ENCODE measurements at places on chromosomes 2 and 18.

GRCh38 chr18:57060814-57061213 lies 86.1 kb upstream of the BOD1L2 start:
- DNase-seq, result no peak

DNA sequence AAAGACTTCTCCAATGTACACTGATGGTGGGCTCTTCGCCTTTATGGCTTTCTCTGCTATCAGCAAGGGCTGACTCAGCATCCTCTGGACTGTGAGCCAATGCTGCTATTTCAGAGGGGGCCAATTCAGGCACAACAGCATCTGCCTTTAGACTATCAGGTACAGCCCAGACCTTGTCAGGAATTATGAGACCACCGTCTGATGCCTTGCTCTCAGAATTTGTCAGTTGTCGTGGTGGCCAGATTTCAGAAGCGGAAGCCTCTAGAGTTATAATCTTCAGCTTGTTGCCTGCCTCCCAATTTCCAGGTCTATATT lies 92.7 kb downstream of the ALPK2 start:
- DNase-seq, result no peak

DNA sequence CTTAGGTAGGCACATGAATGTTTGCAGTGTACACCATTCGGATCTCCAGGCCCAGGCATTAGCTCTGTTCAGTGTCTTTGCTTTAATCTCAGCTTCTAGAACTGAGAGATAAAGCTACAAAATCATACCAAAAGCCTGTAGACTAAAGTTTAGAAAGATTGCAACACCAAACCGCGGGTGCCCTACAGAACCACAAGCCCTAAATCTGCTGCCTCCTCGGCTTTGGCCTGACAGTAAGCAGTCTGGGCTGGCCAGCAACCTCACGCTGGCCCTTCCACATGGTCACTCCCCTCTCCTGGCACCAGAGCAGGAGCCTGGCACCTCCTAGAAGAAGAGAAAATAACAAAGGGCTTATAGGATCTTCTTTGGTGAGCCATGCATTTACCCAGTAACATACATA lies 8.9 kb upstream of the OSR1 start:
- no peak for DNase-seq

DNA sequence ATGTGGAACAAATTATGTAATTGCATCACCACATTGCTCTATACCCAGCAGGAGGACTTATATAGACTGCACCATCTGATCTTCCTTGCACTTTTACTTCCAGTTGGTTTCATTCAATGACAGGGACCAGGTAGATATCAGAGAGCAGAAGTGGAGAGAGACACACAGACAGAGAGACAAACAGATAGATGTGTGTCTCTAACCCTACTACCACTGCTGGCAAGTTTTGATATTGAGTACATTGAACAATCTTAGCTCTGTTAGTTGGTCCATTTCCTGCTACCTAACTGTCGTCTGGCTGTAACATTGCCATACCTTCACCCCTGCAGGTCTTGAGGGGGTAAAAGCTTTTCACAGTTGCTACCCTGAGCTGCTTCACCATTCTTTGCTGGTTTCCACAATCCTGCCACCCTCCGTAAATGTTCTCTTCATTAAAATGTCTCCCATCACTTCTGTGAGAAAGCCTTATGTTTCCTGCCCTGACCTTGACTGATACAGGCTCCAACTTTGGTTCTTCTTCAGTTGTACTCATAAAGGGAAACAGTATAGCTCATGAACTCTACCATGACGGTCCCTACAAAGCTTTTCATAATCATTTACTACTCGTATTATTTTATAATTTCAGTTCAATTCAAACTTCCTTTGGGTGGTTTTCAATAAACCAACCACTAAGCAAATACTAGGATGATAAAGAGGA lies 62.3 kb upstream of the ITGA4 start:
- DNase-seq, result no peak

DNA sequence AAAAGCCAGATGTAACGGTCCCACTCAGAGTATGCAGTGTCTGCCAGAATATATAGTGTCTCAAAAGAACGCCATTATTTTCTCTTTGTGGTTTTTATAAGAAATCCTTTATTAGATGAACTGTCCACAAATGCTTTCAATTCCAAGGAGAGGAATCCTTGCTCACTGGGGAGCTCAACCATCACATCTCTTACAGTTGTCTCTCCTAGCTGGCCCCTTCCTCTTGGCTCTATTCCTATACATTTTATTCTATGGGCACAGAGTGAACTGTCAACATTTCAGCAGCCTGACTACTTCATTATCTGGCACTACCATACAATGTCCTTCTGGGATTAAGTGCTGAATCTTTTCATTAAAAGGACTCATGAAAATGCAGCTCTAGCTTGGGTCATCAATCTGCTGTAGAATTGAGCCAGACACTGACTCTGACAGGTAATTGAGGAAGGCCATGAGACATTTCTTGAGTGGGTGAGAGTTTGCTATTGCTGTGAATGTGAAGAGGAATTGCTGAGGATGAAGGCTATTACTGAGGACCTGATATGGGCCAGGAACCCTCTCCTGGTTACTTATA lies 96.5 kb upstream of the THOC1 start:
- no peak for DNase-seq

DNA sequence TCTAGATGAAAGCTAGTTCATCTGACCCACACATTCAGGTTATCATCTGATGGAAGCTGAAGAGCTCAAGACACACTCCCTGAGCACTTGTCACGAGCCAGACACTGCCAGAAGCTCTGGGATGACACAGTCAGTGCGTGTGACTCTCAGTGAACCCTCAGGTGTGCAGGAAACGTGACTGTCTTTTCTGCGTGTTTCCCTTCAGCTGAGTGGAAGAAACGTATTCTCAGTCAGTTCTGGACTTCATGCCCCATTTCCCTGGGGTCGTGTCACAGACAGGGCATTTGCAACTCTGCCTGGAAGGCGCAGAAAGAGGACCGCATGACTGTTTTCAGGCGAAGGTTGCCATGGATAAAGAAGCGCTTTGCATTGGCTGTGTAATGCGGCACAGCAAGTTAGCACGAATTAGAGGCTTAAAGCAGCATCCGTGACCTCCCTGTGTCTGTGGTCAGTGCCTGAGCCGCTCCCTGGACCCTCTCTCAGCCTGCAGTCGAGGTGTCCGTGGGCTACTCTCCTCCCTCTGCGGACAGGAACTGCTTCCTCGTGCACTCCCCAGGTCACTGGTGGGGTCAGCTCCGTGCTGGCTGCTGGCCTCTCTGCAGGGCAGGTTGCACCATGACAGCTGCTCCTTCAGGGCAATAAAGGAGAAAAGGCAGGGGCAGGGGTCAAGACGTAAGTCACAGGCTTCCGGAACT lies 3.3 kb upstream of the ALLC start:
- DNase-seq, result no peak

DNA sequence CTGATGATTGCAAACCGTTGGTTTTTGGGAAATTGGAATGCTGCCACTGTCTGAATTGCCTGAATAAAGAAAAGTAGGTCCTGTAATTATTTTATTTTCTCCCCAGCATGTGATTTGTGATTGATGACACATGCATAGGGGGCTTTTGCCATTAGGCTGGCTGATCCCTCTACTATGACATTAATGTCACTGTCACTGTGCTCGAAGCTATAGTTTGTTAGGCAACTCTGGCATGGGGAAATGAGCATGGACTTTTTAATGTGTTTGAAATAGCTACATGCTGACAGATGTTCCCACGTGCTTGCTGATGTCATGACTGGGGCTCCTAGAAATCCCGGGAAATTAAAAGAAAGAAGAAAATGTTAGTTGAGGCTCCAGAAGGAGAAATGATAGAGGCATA lies 99.1 kb downstream of the HRH4 start:
- no peak for DNase-seq

- DNase-seq, result no peak
These were observed 83.2 kb downstream of the CTIF start for GRCh38 chr18:48621815-48622555.

- peak; percentile 13 for DNase-seq
These were observed 89.6 kb downstream of the ITGB1BP1 start for GRCh38 chr2:9333591-9334171.

DNA sequence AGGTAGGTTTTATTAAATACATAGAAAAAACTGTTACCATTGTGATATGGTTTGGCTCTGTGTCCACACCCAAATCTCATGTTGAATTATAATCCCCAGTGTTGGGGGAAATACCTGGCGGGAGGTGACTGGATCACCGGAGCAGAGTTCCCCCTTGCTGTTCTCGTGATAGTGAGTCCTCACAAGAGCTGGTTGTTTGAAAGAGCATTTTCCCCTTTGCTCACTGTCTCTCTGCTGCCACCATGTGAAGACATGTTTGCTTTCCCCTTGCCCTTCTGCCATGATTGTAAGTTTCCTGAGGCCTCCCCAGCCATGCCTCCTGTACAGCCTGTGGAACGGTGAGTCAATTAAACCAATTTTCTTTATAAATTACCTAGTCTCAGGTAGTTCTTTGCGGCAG lies 352.7 kb upstream of the SLC39A10 start:
- DNase-seq, result no peak

Data from NCI-H1105 treated with DMSO at 0.1 percent for 48 hours (cell line).